LNCaP clone FGC (cell line): ENCODE measurements at places on chromosomes 2 and 18.
A peak's percentile ranks its signal among the peaks of the same experiment; 100 is the strongest.

DNA sequence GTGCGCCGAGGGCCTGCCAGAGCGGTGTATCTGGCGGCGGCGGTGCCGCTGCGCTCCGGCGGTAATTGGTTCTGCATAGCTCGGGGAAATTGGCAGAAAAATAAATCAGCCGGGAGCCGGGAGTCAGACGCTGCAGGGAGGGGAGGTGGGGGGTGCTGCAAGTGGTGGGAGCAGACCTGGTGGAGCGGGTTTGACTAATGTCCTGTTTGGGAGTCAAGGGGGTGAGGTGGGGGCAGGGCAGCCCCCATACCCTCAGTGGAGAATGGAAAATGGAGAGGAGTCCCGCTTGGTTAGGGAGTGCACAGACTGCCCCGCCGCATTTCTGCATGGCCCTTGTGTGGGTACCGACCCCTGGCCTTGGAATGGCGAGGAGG is 107.3 kb downstream of the DYSF start:
- DNase-seq = no peak

DNA sequence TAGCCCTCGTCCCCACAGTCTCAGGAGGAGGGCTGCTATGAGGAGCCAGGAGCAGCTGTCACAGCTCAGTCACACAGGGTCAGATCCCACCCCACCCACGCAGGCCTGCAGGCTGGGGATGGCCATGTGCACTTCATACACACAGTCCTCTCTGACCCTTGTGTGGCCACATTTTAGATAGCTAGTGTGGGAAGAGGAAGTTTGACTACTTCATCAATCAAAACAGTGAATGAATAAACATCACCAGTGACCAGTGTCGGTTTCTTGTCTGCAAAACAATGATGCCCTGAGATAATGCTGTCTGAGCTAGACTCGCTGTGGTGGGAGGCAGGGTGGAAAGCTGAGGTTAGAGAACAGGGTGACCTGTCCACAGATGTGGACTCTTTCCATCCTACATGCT is 107.1 kb downstream of the PIEZO2 start:
- no peak for DNase-seq

DNA sequence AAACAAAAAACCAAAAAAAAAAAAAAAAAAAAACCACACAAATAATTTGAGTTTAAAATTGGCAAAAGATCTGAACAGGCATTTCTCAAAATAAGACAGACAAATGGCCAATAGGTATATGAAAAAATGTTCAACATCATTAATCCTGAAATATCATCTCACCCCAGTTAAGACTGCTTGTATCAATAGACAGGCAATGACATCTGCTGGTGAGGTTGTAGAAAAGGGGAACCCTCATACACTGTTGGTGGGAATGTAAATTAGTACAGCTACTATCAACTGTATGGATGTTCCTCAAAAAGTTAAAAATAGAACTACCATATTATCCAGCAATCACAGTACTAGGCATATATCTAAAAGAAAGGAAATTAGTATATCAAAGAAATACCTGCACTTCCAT is 523.1 kb downstream of the XIRP2 start:
- no peak for DNase-seq

DNA sequence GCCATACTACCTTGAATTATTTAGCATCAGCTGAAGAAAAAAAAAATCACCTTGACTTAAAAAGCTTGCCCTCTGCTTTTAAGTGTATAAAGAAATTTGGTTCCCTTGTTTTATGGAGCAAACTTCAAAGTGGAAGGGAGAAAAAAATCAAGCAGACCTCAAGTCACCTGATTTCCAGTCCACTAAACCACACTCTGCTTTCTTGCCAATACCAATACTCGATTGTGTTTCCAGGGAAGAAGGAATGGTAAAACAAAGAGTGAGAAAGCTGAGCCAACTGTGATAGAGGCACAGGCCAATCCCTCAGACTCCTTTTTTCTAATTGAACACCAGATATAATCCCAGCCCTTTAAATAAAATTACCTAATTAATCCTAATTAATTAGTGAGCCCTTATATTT is 587.3 kb downstream of the ARHGAP15 start:
- DNase-seq = no peak

GRCh38 chr2:224008702-224009261 is 30.3 kb downstream of the SERPINE2 start:
- DNase-seq = no peak

- no peak for DNase-seq
Observed at GRCh38 chr18:11149441-11150270, at the start of gene PIEZO2. Gene PIEZO2 (minus strand): TSS chr18:11149569. CDS start chr18:11148588, 981 bp downstream.

DNA sequence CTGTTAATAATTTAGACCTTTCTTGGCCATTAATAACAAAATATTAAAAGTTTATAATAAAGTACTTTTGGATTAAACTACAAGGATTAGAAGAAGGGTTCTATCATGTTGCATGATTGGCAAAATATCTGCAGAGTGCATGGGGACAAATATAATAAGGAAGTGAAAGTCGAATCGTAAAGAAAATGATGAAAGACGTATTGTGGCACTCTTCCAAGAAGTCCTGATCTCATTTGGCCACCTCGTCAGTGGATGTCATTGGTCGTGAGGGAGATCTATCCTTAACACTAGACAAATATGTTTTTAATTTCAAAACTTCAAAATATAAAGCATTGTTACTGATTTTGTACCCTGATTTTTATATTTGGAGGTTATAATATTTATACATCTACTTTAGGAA is 197.7 kb upstream of the STON1 start:
- DNase-seq = no peak

DNA sequence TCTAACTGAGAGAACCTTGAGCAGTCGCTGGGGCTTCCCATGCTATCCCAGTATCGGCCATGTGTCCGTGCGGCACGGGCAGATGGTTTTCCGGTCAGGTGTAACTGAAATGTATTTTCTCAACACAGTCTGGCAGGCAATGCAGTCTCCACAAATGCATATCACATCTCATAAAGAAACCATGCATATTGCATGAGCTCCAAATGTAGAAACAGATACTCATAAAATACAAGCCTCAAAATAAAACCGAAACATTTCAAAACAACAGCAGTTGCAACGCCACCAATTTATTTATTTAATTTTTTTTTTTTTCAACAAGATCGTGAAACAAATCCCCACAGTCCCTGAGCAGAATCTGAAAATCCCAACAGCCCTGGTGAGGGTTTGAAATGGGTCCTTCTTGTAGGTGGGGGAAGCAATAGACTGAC is 299.4 kb downstream of the LPIN1 start:
- no peak for DNase-seq

DNA sequence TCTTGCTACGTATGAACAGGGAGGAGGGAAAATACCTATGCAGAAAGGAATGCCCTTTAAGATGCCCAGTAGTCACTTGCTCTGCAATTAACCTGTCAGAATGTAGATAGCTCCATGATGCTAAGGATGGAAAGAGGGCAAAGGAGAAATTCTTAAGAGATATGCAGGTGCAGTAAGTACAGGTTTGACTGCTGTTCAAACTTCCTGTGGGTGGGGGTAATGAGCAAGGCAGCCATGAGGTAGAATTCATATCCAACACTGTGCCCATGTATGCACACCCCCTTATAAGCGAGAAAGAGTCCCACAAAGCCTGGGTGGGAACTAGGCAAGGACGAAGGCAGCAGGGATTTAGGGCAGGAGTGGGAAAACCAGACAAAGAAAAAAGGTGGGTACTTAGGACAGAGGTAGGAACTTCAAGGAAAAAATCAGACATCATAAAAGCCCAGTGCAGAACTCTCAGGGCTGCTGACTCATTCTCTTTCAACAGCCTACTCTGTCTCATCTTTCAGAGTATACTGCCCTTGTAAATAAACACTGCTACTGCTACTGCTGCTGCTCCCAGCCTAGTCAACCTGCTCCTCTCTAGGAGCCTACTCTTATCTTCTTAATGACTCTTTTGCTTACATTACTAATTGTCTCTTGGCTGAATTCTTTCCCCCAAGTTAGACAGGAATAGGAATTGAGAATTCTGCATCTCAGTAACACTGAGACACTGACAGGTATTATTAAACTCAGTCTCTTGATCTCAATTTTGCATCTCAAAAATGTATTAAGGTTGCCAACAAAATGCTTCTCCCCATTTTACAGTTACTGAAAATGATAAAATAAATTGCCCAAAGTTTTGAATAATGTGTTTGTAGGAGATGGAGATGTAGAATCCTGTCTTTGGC is 189.0 kb downstream of the PTH2R start:
- DNase-seq = no peak

DNA sequence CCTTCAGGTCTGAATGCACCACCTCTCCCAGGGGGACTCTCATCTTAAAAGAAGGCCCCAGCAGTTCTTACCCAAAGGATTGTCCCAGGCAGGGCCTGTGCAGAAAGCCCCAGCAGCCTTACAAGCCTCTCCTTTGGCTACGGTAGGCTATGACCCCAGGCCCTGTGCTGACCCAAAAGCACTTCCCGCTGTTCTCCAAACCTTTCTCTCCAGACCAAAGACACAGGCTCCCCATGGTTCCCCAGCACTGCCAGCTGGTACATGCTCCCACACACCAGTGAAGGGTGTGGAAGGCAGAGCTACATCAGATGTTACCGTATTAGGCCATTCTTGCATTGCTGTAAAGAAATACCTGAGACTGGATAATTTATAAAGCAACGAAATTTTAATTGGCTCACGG is 35.4 kb downstream of the LBH start:
- no peak for DNase-seq

DNA sequence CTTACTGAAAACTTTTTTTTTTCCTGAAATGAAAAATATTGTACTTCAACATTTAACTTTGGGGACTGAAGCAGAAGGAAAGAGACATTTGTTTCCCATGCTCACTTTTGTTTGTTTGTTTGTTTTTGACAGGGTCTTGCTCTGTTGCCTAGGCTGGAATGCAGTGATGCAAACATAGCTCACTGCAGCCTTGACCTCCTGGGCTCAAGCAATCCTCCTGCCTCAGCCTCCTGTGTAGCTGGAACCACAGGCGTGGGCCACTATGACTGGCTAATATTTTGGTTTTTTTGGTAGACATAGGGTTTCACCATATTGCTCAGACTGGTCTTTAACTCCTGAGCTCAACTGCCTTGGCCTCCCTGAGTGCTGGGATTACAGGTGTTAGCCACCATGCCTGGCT is 70.9 kb upstream of the SPTBN1 start:
- no peak for DNase-seq

DNA sequence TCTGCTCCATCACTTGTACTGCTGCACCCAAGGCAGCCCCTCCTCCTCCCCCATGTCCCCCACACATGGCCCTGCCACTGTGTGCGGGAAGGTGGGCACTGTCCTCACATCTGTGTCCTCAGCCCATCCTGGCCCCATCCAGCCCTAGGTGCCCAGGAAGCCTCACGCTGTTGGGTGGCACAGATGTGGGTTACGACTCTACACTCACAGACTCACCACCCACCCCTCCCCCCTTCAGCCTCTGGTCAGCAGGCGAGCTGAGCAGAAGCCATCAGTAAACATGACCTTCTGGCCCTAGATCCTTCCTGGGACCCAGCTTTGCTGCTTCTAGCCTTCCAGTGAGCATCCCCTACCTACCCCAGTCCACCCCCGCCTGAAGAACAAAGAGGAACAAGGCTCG is 43.0 kb downstream of the ADCY3 start:
- no peak for DNase-seq

DNA sequence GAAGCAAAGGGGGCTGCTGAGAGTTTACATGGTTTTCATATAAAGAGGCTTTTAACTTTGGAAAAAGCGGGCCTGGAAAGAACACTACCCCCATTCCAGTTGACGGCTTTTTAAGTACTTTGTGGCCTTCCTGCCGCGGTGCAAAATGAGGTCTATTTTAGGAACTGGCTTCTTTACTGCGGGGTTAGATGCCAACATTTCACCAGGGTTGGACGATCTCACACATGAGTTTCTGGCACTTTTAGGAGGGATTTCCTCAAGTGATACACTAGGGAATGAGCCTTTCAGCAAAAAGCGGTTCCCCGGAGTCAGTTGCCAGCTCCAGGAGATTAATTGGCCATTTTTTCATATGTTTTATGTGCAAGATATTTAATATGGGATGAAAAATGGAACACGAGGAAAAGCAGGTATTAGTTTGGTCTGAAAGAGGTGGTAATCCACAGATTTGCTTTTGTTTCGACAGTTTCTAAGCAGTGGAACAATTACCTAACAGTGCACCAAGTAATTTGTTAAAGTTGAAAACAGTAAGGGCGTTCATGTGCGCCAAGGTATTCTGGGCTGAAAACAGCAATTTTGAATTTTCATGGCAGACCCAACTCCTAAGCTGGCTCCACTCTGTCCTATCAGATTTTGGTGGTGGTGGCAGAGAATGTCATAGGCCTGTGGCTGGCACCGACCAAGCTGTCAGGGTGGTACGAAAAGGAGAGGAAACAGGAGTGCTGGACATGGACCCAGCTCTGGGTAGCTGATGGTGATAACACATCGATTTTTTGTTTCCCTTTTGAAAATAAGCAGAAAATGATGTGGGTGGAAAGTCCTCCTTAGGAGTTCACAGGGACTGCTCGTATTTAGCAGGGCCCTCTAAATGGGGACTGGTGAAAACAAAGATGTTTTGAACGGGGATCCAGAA is 55.6 kb upstream of the FZD5 start:
- no peak for DNase-seq

- no peak for DNase-seq
Observed at GRCh38 chr2:45014016-45014702, 4.9 kb upstream of the SIX2 start.

- no peak for DNase-seq
Observed at GRCh38 chr2:241314226-241315092, 1.0 kb downstream of the HDLBP start.

- DNase-seq = no peak
Observed at GRCh38 chr18:3451183-3451988, 1.4 kb downstream of the TGIF1 start.

DNA sequence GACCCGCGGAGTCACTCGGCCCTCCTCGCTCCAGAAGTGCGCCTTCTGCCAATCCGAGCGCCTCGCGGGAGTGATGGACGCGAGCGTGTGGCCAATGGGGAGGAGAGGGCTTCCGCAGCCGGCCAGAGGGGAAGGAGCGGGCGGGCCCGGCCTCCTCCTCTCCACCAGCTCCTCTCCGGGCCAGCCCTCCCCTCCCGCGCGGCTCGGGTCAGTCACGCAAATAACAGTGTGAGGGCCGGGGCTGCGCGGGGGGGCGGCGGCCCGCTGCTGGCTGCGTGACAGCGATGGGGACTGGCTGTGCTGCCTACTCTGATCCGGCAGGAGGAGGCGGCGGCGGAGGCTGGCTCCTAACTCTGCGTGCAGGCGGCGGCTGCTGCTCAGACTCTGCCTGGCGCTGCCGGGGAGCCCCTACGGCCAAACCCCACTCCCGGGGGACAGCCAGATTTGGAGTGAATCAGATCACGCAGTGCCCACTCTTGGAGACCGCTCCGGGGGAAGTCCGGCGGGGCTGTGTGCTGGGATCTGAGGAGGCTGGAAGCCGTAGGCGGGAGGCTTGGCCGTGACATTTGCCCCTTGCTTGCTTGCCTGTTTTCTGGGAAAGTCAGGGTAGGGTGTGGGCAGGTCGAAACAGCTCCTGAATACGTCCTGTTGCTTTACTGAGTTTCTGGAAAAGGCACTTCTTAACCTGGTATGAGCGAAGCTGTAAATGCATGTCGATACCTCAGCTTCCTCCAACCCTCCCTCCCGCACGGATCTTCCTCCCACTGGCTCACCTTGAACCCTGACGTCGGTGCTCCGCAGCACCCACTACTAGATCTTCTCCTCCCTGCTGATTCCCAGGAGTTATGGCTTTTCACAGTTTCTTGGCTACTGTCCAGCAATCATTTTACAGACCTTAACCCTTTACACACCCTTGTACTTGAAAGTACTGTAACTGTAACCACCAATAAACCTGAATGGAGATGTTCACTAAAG is 97.9 kb upstream of the SERTAD2 start:
- peak; percentile 89 for DNase-seq

- no peak for DNase-seq
Observed at GRCh38 chr2:12219761-12220160, 473.3 kb downstream of the LPIN1 start.
